ENCODE measurements at places on chromosomes 2 and 18. TPM values are rescaled to one million over a fixed set of nuclear protein-coding genes. Genes with fewer than 3 reads are reported as not detected.

GRCh38 chr2:185618625-185619024 is 120.0 kb upstream of the FSIP2 start:
- DNase-seq: no peak
- no peaks in the 10 kb centered on the region for H3K4me1 ChIP-seq
- no peaks in the 10 kb centered on the region for H3K36me3 ChIP-seq
- H3K27me3 ChIP-seq: no peaks in the 10 kb centered on the region
- H3K27ac ChIP-seq: no peak overlapping the region
- no peak overlapping the region for H3K4me3 ChIP-seq

- H3K36me3 ChIP-seq: peaks cover under 1% of the 10 kb centered on the region
- no peaks in the 10 kb centered on the region for H3K4me1 ChIP-seq
- H3K4me3 ChIP-seq: no peak overlapping the region
- H3K27ac ChIP-seq: no peak overlapping the region
- no peaks in the 10 kb centered on the region for H3K27me3 ChIP-seq
Measured at GRCh38 chr2:217875138-217875537, 127.7 kb downstream of the TNS1 start.

GRCh38 chr2:207810200-207810788 is 40.6 kb upstream of the FZD5 start:
- no peak for DNase-seq
- no peaks in the 10 kb centered on the region for H3K27me3 ChIP-seq
- no peaks in the 10 kb centered on the region for H3K36me3 ChIP-seq
- H3K4me1 ChIP-seq: no peaks in the 10 kb centered on the region
- no peak overlapping the region for H3K27ac ChIP-seq

DNA sequence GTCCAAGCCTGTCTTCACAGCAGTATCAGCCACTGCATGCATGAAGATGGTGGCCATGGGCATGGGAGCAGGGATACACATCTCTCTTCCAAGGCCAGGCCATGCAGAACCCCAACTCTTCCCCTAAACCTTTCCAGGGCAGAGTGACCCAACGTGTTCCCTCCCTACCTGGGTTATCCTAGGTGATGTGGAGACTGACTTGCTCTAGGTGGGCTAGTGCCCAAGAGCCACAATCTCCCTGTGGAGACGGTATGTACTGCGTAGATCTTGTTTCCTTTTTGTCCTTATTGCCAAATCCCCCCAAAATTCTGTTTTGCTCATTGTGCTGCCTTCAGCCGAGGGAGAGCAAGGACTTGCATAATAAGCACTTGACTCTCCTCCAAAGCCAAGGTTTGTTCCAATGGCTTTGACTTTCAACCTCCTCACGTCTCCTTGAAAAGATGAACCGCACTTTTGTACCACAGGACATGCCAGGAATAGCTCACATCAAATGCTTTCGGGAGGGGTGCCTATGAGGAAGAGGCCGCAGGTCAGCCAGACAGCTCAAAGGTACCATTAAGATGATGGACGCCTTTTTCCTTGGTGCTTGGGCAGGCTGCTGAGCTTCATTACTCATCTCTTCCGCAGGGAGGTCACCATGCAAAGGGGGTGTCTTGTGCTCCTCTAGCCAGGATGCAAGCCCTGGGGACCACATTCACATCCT is 76.2 kb upstream of the GLI2 start:
- H3K36me3 ChIP-seq: no peaks in the 10 kb centered on the region
- H3K27me3 ChIP-seq: no peaks in the 10 kb centered on the region
- no peak overlapping the region for H3K4me3 ChIP-seq
- no peaks in the 10 kb centered on the region for H3K4me1 ChIP-seq
- no peak overlapping the region for H3K27ac ChIP-seq
- DNase-seq: no peak

DNA sequence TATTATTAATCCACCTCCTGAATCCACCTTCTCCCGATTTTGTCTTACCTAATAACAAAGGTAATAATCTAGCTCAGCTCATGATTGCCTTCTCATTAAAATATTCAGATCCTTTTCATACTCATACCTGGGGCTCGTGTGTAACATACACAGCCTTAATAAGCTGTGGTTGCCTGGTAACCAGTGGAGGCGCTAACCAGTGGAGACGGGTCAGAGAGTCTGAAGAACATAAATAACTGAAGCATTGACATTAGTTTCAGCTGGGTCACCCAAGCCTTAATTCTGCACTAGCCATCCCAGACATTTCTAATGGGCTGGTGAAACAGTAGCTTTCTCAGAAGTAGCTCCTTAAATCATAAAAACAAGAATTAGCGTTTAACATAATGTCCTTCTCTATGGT is 14.8 kb upstream of the DTNA start:
- no peak overlapping the region for H3K4me3 ChIP-seq
- H3K4me1 ChIP-seq: peaks cover 8% of the 10 kb centered on the region
- H3K36me3 ChIP-seq: no peaks in the 10 kb centered on the region
- no peak for DNase-seq
- H3K27me3 ChIP-seq: 0 out of 2 replicates have a peak, but pooled peaks cover 4% of the 10 kb centered on the region

DNA sequence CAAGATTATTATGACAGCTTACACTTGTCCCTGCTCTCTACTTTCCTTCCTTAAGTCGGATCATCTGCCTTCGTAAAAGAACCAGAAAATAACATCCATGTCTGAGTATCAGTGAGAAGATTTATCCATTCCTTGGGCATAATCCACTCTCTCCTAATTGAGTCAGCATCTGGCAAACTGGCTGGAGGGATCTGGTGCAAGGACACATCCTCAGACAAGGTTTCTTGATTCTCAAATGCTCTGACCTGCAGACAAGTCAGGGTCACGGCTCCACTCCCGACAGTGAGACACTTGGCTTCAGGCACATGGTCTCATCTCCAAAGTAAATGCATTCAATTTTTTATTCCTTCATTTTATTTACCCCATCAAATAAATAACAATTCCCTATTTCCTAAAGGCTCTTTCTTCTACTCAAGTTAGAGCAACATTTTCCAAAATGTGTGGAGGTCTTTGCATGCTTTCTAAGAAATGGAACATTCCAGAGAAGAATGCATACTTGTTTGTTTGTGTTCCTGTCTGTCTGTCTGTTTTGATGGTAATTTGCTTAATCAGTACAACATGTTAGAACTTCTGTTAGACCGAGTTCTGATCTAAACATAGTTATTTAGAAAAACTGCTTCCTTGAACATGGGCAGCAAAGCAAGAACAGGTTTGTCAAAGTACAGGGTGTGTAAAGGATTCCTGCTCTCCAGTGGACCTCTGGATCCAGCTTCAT is 246.9 kb downstream of the IRS1 start:
- peaks cover 60% of the 10 kb centered on the region for H3K4me1 ChIP-seq
- no peaks in the 10 kb centered on the region for H3K27me3 ChIP-seq
- peak overlapping the region; percentile 4 for H3K27ac ChIP-seq
- H3K4me3 ChIP-seq: no peak overlapping the region
- DNase-seq: no peak

DNA sequence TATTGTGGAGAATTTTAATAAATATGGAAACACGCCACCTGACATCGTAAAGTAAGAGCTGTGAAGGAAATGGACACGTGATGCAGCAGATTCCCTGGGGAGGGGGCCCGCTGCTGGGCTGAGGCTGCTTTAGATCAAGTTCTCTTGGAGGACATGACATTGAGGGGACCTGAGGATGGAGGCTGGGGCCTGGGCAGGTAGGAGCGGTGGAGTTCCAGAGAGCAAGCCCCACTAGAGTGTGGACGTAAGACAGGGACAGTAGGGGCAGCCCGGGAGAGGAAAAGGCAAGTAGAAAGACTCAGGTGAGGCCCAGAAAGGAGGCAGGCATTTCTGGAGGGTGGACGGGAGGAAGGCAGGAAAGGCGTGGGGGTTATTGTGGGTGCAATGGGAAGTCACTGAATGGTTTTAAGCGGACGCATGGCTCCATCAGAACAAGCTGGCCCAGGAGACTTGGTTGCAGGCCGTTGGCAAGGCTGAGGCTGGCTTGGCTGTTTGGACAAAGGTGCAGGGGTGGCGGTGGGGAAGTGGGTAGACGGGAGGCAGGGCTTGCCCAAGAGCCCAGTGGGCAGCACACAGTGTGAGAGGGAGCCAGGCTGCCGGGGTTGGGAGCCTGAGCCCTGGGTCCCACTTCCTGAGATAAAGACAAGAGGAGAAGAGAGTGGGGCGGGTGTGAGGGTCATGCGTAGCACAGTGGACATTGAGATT is 15.7 kb downstream of the SIGLEC15 start:
- H3K4me1 ChIP-seq: peaks cover 18% of the 10 kb centered on the region
- H3K27ac ChIP-seq: no peak overlapping the region
- H3K27me3 ChIP-seq: no peaks in the 10 kb centered on the region
- no peak overlapping the region for H3K4me3 ChIP-seq
- H3K36me3 ChIP-seq: 0 out of 2 replicates have a peak, but pooled peaks cover 2% of the 10 kb centered on the region

DNA sequence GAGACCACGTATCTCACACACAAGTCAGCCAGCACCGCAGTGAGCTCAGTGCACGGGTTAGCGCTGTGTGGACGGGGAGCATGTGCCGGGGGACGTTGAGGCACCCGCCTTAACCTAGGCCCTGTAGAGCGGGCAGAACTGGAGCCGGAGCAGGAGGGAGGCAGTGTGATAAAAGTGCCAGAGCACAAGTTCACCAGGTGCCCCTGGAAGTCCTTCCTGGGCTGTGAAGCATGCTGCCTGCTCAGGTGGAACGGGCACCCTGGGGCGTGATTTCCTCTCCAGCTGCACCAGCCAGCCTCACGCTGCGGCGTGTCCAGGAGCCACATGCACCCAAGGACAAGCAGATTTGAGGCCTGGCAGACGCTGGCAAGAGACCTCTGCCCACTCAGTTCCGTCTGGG is 50.3 kb downstream of the ITGB1BP1 start:
- H3K27me3 ChIP-seq: no peaks in the 10 kb centered on the region
- DNase-seq: no peak
- no peak overlapping the region for H3K4me3 ChIP-seq
- peaks cover 11% of the 10 kb centered on the region for H3K4me1 ChIP-seq

DNA sequence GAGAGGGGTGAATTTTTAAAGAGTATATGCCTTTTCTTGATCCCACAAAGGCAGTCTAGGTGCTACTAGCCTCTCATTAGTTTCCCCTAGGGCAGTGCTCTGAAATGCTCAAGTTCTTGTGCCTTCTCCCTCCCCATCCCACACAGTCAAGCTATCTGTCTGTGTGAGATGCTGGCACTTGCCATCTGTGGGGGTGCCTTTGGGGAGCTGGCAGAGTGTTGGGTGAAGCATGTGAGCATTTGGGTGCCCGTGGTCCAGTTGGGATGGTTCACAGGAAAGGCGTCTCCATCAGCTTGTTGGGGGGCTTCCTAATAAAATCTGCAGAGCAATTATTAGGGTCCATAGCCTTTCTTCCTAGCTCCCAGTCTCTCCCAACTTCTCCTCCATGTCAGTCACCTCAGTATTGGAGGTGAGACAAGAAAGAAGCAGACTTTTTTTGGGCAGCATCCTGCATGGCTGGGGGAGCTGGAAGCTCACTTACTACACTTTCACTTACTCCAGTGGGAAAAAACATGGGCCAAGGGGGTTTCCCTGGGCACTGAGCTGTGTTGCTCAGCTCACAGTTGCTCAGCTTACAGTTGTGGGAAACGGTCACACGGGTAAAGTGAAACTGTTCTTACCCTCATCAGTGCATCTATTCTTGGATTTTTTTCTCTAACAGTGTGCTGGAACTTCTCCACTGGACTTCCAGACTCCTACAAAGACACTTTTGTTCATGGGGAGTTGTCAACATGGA is 29.3 kb downstream of the COLEC11 start:
- peaks cover 12% of the 10 kb centered on the region for H3K4me1 ChIP-seq
- H3K27ac ChIP-seq: no peak overlapping the region
- no peaks in the 10 kb centered on the region for H3K36me3 ChIP-seq
- no peaks in the 10 kb centered on the region for H3K27me3 ChIP-seq
- no peak for DNase-seq

DNA sequence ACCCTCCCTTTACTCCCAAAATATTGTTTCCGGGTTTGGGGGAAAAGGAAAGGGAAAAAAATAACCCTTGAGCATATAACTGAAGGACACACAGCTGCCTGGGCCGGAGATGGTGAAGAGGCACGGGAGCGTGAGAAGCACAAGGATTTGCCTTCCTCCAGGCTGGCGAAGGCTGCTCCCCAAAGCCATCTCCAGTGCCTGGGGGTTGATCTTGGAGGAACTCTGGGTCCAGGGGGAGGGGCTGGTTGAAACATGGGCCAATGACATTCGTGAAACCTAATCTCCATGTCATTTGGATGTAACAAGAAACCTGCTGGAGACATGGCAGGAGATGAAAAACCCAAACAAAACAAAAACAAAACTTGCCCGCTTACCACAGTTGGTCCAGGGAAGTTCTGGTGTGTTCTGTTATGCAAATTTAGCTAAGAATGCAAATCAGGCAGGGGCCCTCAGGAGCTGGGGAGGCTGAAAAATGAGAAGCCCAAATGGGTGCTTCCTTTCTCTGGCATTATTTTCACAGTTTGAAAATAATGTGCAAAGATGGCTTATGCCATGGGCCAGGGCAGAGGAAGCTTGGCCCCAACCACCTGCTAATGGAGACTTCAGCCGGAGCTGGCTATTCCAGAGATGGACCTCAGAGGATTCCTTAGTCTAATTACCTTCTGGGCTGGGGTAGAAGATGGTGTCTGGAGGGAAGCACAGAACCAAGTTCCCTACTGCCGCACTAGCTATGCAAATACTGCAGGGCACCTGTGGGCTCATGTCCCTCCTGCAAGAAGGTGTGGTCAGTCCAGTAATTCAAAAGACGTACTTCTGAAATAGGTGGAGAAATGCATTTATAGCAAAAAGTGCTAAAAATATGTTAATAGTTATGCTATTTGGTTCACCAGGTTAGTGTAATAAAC is 180.9 kb downstream of the BCL2 start:
- H3K4me3 ChIP-seq: no peak overlapping the region
- no peaks in the 10 kb centered on the region for H3K27me3 ChIP-seq
- DNase-seq: no peak
- no peaks in the 10 kb centered on the region for H3K36me3 ChIP-seq
- H3K27ac ChIP-seq: no peak overlapping the region

DNA sequence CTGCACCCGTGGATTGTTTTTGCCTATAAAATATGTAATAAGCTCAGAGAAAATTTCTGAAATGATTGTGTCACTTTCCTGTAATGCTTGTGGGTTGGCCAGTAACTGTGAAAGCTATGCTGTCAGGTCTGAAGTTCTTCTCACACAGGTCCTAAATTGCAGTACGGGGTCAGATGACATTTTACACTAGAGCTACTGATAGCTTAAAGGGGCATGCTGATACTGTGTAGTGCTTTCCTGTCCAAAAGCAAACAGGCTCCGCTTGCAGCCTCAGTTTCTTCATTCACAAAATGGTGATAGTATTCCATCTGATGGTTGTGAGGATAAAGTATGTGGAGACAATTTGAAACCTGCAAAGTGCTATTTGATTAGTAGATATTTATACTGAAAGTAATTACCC is 7.6 kb upstream of the FARSB start:
- no peak overlapping the region for H3K27ac ChIP-seq
- no peak overlapping the region for H3K4me3 ChIP-seq
- no peak for DNase-seq
- H3K4me1 ChIP-seq: no peaks in the 10 kb centered on the region
- no peaks in the 10 kb centered on the region for H3K36me3 ChIP-seq

- H3K36me3 ChIP-seq: peaks cover 52% of the 10 kb centered on the region
- H3K4me3 ChIP-seq: no peak overlapping the region
- DNase-seq: no peak
- H3K27ac ChIP-seq: no peak overlapping the region
- H3K27me3 ChIP-seq: no peaks in the 10 kb centered on the region
Measured at GRCh38 chr2:99431587-99432275, 58.1 kb downstream of the REV1 start.

Gene LHCGR
- not detected for total RNA-seq

Gene TSPYL6
- total RNA-seq: not detected
